Stimulated activated CD4-positive, alpha-beta T cell treated with anti-CD3 and anti-CD28 coated beads, Interleukin-12 subunit alpha, Interleukin-12 subunit beta, amount 100 ng/mL, for 48 hours (primary cell): ENCODE measurements at places on chromosomes 5 and 9.

- DNase-seq = no peak
Measured at GRCh38 chr9:128024761-128025308, 42.3 kb downstream of the NAIF1 start.

GRCh38 chr5:33491941-33492340 lies 51.2 kb downstream of the TARS1 start:
- no peak for DNase-seq

- DNase-seq = no peak
Measured at GRCh38 chr5:116572350-116573278, 2.0 kb downstream of the SEMA6A start.

DNA sequence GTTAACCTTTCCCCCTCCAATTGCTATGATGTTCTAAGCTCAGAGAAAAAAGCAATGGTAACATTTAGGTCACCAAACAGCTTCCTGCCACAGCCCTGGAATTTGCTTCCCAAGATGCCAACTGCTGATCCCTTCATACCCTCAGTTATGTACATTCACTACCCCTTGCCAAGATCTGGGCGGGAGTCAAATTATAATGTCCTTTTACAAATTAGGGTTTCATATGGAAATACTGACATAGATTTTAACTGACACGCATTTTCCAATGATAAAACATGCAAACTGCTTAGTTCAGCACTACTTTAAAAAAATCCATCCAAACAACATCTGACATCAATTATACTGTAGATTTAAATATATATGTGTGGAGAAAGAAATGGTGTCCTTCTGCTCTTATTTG lies 5.0 kb downstream of the LOX start:
- no peak for DNase-seq

DNA sequence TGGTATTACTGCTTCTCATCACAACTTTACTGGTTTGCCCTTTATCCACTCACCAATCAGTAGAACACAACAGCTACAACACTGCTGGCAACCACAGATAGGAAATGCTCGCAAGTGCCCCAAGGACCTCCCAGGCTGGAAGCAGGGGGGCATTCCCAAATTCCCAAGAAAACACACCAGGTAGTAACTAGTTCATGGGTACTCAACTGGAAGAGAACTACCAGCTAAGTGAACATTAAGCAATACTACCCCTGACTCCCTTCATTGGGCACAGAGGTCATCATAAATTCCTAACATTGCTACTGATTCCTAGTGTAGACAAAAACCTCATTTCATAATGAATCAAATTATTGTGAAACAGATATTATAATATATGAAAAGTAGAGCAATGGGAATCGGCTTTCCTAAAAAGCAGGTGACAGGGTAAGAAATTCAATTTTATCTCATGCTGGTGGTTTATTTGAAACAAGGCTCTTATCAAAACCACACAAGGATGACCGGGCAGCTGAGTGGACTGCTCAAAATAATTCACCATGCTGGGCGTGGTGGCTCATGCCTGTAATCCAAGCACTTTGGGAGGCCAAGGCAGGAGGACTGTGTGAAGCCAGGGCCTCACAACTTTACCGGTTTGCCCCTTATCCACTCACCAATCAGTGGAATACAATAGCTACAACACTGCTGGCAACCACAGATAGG lies 81.6 kb downstream of the TLE1 start:
- no peak for DNase-seq

DNA sequence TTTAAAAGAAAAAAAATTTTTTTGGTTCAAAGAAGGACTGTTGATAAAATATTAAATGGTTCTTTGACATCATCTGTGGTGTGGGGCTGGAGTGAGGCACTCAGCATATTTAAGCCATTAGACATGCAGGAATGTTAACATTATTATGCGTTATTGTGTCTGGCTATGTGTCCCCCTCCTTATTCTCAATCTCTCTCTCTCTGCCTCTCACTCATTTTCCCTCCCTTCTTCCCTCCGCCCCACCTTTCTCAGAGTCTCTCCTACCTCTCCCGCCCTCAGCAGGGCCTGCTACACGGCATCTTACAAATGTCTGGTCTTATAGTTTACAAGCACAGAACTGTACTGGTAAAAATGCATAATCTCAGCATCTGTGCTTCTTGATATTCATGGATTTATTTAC lies 287.8 kb upstream of the TMEM161B start:
- DNase-seq = no peak

- no peak for DNase-seq
Measured at GRCh38 chr5:10222326-10222725, 27.4 kb downstream of the ATPSCKMT start.

- DNase-seq = no peak
Measured at GRCh38 chr9:127011772-127012171, 97.2 kb downstream of the RALGPS1 start.
